PC-3 (cell line): ENCODE measurements at places on chromosomes 12 and 14. TPM values are rescaled to one million over a fixed set of nuclear protein-coding genes. Genes with fewer than 3 reads are reported as not detected.

Gene WBP11
- total RNA-seq = 20.0 and 21.4 TPM in 2 replicates

Gene GLTP
- 78.2 and 82.6 TPM in 2 replicates for total RNA-seq

Gene DPPA3
- total RNA-seq = not detected in 2 replicates

GRCh38 chr12:50041962-50042361, 15.4 kb upstream of the ASIC1 start:
- no peak for DNase-seq

- DNase-seq = no peak
Observed at GRCh38 chr14:37466623-37467088, 128.4 kb downstream of the FOXA1 start.

- DNase-seq = no peak
Observed at GRCh38 chr14:96231526-96232130, 24.4 kb upstream of the BDKRB1 start.
